ENCODE measurements at places on chromosomes 5 and 9.

GRCh38 chr5:24646915-24647314 lies 2.1 kb upstream of the CDH10 start:
- peak; percentile 50 for DNase-seq

DNA sequence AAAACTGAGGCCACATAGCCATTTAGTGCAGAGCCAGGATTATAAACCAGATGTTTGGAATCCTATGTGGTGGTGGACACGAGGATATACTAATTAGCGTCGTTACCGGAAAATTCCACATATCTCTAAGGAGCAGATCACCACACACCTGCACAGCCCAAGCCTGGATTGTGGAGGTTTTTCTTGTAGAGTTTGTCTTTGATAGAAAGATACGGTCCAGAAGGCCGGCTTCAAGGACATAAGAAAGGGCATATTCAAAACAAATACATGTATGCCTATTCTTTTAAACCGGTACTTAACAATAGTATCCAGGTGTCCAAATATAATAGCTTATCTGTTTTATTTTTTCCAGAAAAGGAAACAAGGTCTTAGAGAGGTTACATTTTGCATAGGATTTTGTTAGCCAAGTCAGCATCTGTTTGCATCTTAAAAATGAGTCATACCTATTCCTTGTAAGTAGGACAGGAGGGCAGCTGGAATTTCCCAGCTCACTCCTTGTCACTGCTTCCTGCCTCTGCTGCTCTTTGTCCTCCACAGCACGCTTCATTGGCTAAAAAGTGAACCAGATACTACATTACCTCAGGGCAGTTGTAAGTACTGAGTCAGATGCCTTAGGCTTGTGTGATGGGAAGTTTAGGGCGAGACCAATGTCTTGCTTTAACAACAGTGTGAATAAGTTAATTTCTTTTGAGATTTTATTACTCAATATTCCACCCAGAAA lies 3.6 kb downstream of the TMC1 start:
- DNase-seq: peak; percentile 87

GRCh38 chr5:176899296-176899891 lies at the start of gene HK3:
HK3 (minus strand) TSS chr5:176899346; CDS start chr5:176896159, 3,187 bp downstream.
- no peak for DNase-seq

DNA sequence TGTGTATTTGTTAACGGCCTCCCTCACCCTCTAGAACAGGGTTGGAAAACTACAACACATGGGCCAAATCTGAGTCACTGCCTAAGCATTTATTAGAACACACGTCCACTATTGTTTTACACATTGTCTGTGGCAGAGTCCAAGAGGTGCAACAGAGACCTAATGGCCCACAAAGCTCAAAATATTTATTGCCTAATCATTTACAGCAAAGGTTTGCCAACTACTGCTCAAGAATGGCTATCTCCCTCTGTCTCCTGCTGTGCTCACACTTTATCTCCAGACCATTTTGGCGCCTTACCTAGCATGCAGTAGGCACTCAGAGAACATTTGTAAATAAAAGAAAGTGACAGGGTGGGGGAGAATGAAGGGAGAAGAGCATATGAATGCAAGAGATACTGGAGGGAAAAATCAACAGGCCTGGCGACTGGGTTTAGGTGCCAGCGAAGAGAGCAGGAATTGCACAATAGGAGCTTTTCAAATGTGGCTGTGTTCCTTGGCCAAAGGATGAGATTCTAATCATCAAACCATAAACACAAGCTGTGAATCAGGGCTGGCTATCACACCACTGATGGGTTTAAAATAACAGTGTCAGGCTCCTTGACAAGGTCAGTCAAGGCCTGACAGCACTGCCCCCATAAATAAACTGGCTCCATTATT lies 80.3 kb downstream of the EPB41L4A start:
- no peak for DNase-seq

DNA sequence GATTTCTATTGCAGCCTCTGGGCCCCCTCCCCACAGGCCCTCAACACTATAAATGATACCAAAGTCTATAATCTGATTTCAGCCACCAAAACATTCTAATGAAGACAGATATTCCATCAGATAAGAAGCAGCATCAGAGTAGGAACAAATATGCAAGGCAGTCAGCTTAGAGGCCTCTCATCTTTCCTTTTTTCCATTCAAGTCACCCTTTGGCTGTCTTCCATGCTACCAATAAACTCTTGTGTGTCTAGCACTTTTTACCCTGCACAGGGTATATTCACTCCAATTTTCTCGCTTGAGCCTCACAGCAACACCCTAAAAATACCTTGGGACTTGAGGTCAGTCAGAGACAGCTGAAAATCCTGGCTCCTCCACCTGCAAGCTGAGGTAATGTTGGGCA lies 193.7 kb downstream of the BRINP1 start:
- DNase-seq: no peak

- no peak for DNase-seq
These were observed 258.5 kb downstream of the BNC2 start for GRCh38 chr9:16611983-16612382.

Data from stomach (tissue), 19 donors.